Sciatic nerve (tissue), 2 donors: ENCODE measurements at places on chromosomes 3 and 15. TPM values are rescaled to one million over a fixed set of nuclear protein-coding genes. Genes with fewer than 3 reads are reported as not detected.

DNA sequence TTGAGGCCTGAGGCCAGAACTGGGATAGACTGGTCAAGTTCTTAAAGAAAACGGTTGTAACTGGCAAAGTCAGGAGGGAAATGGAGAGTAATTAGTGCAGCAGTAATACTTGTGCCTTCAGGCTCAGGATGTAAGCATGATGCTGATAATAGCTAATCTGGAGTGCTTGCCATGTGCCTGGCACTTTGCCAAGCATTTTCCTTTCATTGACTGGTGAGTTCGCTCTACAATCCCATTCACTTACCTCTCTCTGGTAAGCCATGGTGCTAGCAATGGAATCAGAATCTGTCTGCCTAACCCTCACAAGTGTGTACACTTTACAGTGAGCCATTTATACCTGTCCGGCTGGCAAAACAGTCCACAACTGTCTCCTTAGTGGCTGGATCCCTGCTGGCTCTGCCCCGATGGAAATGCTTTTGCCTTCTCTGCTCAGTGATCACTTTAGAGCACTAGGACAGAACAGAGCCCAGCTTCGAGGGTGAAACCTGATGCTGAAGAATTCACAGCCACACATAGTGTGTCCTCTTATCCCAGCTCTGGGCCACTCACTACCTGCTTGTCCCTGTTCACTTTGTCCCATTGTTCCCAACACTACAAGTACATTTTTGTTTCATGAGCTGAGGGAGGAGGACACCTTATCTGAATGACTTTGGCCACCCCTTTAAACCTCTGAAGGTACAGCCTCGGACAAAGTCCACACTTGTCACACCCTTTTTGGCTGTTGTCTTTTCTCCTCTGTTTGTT is 10.3 kb downstream of the CHP1 start:
- DNase-seq, result no peak

GRCh38 chr3:134357261-134357913 is 16.9 kb downstream of the AMOTL2 start:
- peak; percentile 56 for DNase-seq

GRCh38 chr3:195260280-195260905 is 10.6 kb downstream of the XXYLT1 start:
- peak; percentile 78 for DNase-seq

DNA sequence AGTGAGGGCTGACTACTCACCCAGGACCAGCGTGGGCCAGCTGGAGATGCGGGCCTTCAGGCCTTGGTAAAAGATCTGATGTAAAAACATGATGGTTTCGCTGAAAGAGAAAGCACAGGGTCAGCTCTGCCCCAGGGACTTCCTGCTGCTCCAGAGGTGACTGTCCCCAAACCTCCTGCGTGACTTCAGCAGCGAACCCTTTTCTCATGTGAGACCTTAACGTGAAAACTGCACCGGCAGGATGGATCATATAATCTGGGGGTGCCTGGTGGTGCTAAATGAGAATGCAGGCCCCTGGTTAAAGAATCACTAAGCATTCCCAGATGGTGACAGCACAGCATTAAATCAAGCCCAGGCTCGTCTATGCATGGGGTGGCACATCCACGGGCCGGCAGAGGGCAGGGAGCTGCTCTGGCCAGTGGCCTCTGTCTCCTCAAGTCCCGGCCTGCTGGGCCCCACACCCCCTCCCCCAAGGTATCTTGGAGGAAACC is 55.4 kb downstream of the RASGRF1 start:
- no peak for DNase-seq

DNA sequence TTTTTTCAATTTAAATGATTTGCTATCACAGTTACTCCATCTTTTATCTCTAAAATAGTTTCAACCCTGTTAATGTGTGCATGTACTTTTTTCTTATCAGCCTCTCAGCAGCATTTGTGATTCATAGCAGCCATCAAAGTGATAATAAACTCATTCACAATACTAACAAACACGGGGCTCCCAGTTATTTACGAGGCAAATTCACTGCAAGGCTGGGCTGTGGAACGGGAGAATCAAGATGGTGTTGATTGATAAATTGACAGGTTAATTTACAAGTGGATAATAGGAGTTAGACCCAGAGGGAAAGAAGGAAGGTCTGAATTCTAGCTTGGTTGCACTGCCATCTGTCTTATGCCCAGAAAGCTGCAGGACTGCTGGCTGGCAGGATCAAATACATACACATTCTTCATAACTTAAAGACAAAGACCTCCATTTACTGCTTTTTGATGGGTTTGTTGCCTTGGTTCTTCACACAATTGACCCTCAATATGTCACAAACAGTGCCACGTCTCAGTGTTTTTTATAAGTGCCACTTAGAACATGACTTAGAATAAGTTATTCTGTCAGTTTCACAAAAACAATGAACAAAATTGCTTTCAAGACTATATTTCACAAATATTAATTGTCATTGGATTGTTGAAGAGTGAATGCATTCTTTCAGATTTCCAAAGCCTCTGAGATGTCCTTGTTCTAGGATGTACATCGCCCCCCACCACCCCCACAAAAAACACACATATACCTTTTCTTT is 562.8 kb downstream of the NR2F2 start:
- no peak for DNase-seq

- no peak for DNase-seq
Observed at GRCh38 chr3:127304121-127304744, 16.4 kb upstream of the PRR20G start.

GRCh38 chr3:176075491-176075890 is 1121.8 kb downstream of the TBL1XR1 start:
- DNase-seq, result no peak

- DNase-seq, result no peak
Observed at GRCh38 chr3:172705170-172705569, 5.7 kb downstream of the NCEH1 start.

GRCh38 chr3:132912416-132912753 is 125.8 kb upstream of the TMEM108 start:
- no peak for DNase-seq

GRCh38 chr15:39429898-39430357 is 151.0 kb upstream of the THBS1 start:
- no peak for DNase-seq

- no peak for DNase-seq
Observed at GRCh38 chr15:91289324-91289723, 189.3 kb downstream of the SV2B start.

GRCh38 chr3:134365766-134366065 is 8.5 kb downstream of the AMOTL2 start:
- no peak for DNase-seq

- DNase-seq, result no peak
Observed at GRCh38 chr3:135891121-135891520, 74.4 kb upstream of the PPP2R3A start.

DNA sequence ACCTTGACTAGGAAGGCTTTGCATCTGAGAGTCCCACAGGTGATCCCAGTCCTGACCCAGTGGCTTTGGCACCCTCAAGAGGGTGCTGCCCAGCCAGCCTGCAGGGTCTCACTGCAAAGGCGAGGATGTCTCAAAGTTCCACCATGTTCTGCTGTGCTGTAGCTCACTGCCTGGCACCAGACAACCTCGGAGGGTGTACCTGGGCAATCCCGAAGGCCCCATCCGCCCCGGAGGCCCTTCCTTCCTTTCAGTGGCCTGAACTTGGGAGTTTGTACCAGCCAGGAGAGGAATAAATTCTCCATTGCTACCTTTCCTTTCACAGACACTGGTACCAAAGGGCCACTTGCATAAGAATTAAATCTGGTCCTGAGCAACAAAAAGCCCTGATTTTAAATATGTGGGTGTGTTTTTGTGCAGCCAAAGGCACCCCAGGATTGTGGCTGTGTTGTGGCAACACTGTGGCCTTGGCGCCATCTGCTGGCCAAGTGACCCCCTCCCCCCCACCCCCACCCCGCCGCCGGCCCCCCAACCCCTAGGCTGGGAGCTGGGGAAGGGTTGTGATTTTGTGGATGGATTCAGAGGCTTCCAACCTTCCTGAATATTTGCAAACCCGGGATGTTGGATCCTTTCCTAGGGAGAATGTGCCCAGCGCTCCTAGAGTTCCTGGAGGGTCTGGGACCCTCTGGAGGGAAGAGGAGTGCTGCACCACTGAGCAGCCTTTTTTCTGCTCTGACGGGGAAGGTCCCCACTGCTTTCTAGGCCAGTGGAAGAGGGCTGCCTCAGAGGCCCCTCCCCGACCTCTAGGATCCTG is 9.7 kb upstream of the PTPN23 start:
- DNase-seq, result no peak

GRCh38 chr15:40558952-40559742 is 5.7 kb downstream of the CCDC32 start:
- no peak for DNase-seq

ENTPD3 gene
- total RNA-seq, result 1.6 TPM

SAMMSON gene
- 3.4 TPM for total RNA-seq

WNT5A gene
- total RNA-seq, result 4.7 TPM

ACKR4 gene
- 3.1 TPM for total RNA-seq

DLL4 gene
- 33.3 TPM for total RNA-seq

UPK1B gene
- 0.98 TPM for total RNA-seq
